ENCODE measurements at places on chromosomes 7 and 10. TPM values are rescaled to one million over a fixed set of nuclear protein-coding genes. Genes with fewer than 3 reads are reported as not detected.

Gene CLRN3
- not detected for total RNA-seq

Gene TMEM236
- total RNA-seq = not detected

Gene PHKG1
- total RNA-seq = 1.0 TPM

Gene LRMDA
- 3.8 TPM for total RNA-seq

Gene PTF1A
- total RNA-seq = not detected
